ENCODE measurements at places on chromosomes 6 and 20.

DNA sequence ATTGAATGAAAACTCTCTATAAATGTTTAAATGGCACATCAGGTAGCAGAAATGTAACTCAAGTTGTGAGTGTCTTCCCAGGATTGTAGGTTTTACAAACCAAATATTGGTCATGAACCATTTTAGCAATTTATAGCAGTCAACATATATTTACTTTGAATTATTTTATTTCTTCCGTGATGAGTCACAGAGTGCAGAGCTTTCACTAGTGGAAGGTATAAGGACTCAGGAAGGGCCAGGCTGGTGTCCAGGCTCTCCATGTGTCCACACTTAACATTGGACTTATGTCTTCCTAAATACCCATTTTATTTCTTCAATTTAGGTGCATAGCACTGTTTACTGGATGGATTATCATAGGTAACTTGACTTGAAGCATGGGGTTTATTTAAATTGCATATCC lies 120.9 kb downstream of the OLIG3 start:
- no peak for DNase-seq

GRCh38 chr6:165562421-165563090 lies 100.5 kb downstream of the PDE10A start:
- no peak for DNase-seq

- peak; percentile 49 for DNase-seq
These were observed 61.2 kb upstream of the SGK1 start for GRCh38 chr6:134379076-134379475.

DNA sequence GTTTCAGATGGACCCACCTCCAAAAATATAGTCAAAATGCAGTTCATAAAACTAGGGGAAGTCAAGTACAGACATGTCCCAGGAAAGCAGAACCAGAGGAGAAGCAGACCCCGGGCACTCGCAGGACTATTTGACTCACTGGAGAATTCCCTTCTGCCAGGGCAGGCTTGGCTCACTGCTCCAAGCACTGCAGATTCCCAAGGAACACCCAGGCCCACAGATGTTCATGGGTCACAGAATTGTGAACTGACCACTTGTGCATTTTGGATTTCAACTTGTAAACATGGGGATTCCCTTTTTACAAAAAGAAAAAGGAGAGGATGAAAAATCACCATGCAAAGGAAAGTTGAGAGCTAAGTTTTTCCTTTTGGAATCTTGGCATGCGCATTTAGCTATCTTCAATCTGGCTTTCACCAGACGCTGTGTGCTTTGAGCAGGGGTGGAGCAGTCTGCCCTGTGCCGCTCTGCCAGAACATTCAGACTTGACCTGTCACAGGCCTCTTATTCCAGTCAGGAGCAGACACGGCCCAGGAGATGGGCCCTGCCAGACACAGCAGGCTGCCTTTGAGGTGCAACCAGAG lies 237.5 kb upstream of the TAB2 start:
- DNase-seq, result no peak

GRCh38 chr20:37878835-37879599 lies 23.9 kb upstream of the VSTM2L start:
- no peak for DNase-seq

DNA sequence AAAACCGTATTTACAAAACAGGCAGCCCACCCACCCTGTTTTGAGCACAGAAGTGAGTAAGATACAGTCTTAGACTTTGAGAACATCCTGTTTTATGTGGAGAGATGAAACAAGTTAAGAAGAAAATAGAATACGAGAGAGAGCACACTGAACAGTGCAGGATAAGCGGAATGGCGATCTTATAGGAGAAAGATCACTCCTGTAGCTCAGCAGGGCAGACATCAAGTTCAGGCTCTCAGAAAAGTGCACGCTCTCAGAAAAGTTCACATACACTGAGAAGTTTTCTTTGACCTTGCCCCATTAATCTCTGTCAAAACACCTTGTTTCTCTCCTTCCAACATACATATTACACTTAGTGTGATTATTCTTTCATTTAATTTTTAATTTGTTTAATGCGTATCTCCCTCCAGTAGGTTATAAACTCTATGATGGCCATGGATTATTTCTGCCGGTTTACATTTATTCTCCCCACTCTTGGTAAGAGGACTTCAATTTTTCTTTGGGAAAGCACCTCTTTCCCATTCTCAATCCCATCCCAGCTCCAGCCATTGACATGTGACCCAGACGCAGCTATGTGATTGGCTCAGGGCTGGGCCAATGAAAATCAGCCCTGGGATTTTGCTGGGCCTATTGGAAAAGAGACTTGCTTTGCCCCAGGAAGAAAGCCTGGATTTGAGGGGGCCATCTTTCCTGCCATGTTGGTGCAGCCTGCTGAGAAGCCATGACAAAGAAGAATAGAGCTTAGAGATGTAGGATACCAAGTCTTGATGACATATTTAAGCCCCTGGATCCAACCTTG lies 16.2 kb downstream of the KCNB1 start:
- no peak for DNase-seq

DNA sequence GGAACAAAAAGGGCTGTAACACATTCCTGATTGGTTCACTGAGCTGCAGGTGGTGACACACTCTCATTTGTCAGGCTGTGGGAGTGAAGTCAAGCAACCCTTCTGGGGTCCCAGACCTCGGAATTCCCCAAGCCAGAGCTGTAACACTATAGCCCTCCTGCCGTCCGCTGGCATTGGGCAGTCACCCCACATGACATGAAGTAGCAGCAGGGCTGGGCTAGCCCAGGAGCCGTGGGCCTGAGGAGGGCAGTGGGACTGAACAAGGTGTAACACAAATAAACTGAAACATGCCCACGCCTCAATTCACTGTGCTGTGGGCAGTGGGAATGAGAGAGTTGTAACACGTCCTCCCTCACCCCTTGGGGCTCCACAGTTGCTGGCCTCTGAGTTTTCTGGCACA lies 689.1 kb upstream of the EYS start:
- DNase-seq, result no peak

DNA sequence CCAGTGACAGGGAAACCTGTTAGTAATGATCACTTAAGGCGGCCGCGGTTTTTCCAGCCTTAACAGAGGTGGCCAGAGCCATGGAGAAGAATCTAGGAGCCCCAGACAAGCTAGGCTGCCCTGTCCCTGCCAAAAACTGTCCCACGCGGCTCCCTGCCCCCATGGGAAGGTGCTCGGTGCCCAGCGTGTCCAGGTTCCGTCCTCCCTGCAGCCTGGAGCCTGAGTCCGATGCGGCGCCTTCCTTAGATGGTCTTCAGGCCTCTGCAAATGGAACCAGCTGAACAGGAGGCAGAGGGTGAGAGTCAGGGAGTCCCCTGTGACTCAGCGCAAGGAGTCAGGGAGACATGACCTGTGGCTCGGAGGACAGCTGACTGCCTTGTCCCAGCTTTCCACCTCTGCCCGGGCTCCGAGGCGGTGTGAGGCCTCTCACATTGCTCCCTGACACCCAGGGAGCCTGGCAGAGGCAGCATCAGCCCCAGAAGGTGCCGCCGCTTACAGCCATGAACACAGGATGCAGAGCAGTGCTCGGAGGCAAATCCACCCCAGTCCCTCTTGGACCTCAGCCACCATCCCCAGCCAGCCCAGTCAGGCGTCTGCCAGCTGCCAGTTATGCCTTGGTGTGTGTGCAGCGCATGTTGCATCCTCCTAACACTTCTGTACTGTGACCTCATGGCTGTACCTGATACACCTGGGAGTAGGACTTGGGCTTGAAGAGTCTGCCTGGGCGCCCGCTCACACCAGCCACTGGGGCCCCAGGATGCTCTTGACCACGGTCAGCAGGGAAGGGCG lies 377.7 kb downstream of the CDH4 start:
- DNase-seq, result no peak
